ENCODE measurements at places on chromosomes 5 and 9.

DNA sequence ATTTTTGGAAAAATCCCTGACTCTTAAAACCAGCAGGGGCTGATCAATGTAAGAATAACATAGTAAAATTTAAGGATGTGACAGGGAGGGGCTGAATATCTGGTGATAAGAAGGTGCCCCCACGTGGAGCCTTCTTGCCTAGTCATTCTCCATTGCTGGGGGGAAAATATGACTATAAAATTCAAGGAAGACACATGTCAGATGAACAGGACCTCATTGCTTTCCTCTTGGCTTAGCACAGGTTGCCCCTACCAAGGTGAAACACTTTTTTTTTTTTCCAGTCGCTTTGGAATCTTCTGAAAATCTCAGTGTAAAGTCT is 310.9 kb downstream of the EFNA5 start:
- DNase-seq: no peak

GRCh38 chr5:165560648-165561047 is 2055.2 kb downstream of the MAT2B start:
- no peak for DNase-seq

DNA sequence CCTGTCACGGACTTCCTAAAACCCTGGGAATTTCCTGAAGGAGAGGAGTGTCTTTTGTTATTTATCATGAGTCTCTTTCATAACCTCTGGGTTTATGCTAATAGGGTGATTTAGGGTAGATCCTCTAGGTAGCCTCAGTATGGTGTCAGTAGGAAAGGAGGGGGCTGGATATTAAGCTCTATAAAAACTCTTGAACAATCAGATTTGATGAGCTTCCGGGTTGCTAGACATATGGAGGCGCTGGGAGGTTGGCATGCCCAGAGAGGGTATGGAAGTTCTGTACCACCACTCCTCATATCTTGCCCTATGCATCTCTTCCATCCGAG is 15.6 kb upstream of the PTBP3 start:
- no peak for DNase-seq

DNA sequence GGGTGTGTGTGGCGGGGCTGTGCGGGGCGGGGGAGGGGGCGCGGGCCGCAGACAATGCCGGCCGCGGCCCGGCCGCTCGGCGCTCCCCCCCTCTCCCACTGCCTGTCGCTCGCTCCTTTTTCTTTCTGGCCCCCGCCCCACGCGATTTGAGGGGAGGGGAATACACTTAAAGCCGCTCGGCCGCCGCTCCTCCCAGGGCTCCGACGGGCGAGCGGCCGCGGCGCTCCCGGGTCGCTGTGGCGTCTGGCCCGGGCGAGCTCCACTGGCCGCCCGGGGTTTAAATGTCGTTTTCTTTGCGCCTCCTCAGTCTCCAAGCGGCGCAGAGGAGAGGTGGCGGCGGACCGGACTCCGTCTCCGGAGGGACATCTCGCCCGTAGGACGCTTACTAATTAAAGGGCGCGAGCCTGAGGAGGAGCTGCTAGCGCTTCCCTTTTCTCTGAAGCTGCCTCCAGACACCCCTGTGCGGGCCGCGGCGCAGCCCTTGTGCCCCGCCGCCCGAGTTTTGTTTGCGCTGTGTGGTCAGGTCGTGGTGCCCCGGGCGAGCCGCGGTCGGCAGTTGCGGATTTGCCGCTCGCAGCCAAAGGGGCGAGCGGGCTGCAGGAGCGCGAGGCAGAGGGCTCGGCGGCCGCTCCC is 1.4 kb downstream of the ZSWIM6 start:
- DNase-seq: no peak

DNA sequence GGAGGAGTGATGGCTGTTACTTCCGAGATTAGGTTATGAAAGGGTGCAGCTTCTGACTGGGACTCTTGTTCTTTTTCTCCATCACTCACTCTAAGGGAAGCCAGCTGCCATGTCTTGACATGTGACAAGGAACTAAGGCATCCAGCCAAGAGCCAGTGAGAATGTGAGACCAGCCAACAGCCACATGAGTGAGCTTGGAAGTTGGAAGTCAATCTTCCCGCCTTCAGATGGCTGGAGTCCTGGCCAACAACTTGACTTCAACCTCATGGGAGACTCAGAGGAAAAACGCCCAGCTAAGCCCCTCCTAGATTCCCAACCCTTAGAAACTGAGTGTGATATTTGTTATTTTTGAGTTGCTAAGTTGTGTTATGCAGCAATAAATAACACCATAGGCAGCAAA is 201.1 kb downstream of the SNX18 start:
- DNase-seq: no peak

GRCh38 chr5:37710965-37711364 is 128.9 kb downstream of the GDNF start:
- DNase-seq: no peak

GRCh38 chr5:54529565-54529964 is 12.0 kb downstream of the SNX18 start:
- no peak for DNase-seq

DNA sequence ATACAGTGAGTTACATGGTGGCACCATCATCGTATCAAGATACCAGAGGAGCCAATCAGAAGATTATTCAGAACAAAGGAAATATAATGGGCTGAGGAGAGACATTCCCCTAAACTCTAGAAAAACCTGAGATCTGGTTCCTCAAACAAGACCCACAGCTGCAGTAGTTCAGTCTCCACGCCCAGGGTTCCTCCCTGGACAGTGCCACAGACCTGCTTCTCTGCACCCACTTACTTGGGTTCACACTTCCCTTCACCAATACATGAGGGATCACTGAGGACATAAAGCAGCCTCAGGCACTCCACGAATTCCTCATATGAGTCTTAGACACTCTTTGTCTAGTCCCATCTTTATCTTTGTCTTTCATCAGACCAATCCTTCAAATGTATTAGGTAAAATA is 101.7 kb downstream of the APTX start:
- no peak for DNase-seq

GRCh38 chr9:5630081-5630507 is 1.2 kb downstream of the RIC1 start:
- peak; percentile 21 for DNase-seq

DNA sequence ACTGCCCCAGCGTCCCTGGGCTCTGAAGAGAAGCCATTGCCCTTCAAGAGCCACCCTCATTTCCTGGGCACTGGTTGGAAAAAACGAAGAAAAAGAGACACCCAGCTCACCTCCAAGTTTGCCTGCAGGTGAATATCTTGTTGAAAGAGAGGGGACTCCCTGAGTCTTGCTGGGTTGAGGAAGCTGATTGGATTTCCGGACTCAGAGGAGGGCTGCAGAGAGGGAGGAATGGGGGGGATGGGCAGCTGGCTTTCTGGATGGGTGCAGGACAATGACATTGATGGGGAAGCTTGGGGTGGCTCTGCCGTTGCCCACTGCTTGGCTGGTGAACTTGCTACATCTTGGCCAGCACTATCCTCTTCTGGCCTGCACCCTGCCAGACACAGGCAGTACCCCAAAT is 31.0 kb upstream of the IER5L start:
- DNase-seq: no peak

DNA sequence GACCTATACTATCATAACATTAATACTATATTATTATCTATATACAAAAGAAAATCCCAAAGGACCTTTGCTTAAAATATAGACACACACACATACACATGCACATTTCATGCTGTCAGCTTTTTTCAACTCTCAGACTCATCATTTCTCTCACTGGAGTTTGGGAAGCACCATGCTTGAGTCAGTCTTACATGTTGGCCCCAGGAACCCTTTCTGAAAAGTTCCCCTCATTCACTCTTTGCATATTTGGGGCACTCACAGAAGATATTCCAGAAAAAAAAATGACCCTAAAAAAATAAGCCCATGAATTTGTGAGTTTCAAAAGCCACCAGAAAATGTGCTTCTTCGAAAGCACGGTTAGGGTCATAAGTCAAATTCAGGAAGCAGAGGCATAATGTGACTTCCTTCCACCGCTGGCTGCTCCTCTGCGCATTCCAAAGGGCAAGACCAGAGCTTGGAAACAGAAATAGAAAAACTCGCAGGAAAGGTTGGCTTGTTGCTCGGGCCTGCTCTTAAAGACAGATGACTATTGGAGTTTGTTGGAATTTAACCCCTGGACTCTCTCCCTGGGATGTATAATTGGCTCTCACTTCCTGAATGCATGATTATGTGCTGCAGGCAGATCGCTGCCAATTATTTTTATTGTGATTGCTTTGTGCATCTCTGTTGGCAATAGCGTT is 129.7 kb upstream of the IQGAP2 start:
- no peak for DNase-seq

- no peak for DNase-seq
Measured at GRCh38 chr9:84436386-84437109, 96.0 kb upstream of the SLC28A3 start.

DNA sequence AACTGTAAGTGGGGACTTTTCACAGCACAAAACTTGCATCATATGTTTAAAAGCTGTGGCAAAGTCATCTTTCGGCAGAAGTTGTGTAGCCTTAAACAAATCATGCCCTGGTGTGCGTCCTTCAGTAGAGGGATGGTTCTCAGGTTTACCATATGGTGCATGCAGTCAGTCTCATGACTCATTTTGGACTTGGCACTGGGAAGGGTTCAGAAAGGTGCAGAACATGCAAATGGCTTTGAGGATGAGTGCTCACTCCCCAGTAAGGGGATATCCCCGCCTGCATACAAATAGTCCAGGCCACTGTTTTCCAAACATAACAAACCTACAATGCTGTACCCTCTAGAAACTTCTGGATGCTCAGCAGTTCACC is 260.3 kb downstream of the NDUFS4 start:
- peak; percentile 29 for DNase-seq

- peak; percentile 63 for DNase-seq
Measured at GRCh38 chr9:5879419-5880181, 11.1 kb upstream of the MLANA start.

DNA sequence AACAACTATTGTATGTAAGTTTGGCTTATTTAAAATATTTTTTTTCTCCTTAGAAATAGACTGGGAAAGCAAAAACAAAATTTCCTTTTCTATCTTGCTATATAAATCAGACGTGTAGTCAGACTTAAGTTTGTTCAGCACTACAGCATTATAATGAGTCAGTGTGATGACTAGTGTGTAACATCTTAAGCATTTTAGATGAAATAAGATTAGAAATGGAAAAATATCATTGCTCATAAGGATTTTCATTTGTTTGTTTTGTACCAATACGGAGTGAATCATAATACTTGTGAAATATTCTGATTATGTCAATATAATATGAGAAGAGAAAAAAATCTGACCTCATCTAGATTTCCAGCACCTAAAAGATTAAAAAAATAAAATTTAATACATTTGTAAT is 64.7 kb upstream of the RICTOR start:
- no peak for DNase-seq

GRCh38 chr9:28598408-28598807 is 1025.1 kb upstream of the C9orf72 start:
- no peak for DNase-seq

DNA sequence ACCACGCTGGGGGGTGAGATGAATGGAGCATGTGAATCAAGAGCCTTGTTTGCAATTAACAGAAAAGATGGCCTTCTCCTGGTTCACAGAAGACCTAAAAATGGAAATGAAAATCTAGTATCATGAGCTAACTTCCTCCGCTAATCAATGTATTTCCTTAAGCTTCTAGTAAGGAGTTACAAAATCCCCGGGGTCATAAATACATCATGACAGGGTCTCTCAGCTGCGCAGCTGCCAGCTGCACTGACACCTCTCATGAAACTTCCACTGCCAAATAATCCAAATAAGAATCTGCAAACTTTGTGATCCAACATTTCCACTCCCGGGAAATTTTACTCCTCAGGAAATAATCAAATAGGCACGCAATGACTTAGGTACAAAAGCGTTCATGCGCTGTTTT is 11.9 kb downstream of the MYO10 start:
- DNase-seq: no peak

GRCh38 chr5:98774192-98775033 is 950 bp downstream of the RGMB start:
- no peak for DNase-seq

DNA sequence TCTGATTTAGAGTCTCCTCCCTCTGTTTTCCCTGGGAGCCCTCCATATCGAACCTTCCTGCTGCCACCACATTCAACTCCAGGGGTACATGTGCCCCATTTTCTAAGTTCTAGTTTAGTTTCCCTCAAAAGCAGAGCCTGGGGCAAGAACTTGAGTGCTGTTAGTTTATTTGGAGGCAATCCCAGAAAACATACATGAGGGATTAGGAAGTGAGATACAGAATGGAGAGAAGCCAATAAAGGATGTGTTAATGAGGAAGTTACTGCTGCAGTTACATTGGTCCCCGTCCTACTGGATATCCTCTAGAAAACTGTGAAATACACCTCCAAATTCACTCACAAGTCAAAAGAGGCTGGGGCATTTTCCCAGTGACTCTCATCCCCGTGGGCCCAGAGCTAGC is 159.4 kb upstream of the SMARCA2 start:
- no peak for DNase-seq

DNA sequence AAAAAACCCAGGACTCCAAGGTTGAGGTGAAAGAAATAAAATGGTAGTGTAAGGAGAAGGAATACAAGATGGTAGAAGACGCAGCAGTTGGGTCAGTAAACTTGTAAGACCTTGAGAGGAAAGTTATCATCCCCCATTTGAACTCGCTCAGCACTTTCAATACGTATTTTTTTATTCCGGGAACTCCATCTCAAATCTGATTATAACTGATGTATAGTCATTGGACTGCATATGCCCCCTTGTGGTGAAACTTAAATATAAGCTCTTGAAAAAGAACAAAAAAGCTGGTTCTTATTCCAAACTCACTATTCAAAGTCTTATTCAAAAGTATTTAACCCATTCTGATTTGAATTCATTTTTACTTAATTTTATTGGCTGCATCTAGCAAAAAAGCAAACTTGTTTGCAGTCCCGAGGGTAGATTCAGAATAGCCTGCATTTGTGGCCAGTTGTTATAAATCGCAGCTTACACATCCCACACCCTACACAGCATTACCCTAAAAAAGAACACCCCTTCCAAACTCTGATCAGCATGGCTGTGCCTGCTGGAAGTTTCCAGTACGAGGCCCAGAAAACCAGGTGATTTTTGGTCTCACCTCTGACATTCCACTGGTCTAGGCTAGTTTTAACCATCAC is 118.0 kb downstream of the ESM1 start:
- peak; percentile 40 for DNase-seq

DNA sequence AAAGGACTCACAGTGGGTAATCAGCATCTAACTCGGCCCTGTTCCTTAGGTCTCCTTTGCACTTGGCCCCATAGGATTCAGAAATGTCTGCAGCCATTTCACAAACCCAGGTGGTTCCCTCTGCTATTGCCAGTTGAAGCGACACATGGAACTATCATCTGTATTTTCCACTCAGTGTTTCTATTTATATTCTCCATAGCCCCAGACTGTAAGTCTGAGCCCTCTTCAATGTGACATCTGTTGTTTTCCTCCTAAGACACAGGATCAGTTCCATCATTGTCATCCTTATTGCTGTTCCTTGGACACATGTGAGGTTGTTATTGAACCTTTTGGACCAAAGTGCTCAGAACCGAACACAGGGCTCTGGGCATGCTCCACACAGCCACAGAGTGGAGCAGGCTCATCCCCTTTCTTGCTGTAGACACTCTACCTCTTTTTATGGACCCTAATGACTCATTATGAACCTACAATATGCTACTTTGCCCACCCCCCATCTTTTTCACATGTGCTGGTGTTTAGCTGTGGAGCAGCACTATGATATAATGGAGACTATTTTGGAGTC is 36.4 kb downstream of the GARNL3 start:
- no peak for DNase-seq
